Type B pancreatic cell (in vitro differentiated cells): ENCODE measurements at places on chromosomes 5 and 9. TPM values are rescaled to one million over a fixed set of nuclear protein-coding genes. Genes with fewer than 3 reads are reported as not detected.

- DNase-seq: no peak
Observed at GRCh38 chr5:23977997-23978396, 470.6 kb downstream of the PRDM9 start.

GRCh38 chr5:69528035-69528434 is 32.0 kb upstream of the GTF2H2C start:
- DNase-seq: no peak

Gene PROB1
- total RNA-seq: 0.69 and 1.3 TPM in 2 replicates

Gene CDH6
- 13.2 and 127 TPM in 2 replicates for total RNA-seq

Gene ENTPD8
- 2.1 and 3.5 TPM in 2 replicates for total RNA-seq

GRCh38 chr9:89923174-89923573 is 318.4 kb downstream of the GADD45G start:
- no peak for DNase-seq

DNA sequence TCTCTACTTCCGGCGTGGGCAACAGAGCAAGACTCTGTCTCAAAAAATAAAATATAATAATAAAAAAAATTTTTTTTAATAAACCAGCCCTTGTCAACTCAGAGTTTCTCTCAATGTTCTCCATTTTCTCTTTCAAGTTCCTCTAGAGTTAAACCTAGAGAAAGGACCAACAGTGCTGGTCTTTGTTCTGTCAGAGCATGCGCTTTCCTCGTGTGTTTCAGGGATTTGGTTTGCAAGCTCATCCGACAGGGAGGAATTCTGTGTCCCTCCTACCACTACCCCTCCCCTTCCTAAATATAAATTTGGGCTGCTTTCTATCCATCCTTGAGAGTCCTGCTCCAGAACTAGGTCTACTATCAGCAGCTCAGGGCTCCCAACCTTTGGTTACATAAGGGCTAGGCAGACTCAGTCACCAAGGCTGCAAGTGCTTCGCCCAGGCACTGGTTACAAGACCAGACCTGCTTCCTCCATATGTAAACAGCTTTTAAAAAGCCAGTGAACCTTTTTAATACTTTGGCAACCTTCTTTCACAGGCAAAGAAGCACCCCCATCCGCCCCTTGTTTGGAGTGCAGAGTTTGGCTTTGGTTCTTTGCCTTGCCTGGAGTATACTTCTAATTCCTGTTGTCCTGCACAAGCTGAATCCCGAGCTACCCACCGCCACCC is 13.5 kb downstream of the SETX start:
- DNase-seq: no peak

DNA sequence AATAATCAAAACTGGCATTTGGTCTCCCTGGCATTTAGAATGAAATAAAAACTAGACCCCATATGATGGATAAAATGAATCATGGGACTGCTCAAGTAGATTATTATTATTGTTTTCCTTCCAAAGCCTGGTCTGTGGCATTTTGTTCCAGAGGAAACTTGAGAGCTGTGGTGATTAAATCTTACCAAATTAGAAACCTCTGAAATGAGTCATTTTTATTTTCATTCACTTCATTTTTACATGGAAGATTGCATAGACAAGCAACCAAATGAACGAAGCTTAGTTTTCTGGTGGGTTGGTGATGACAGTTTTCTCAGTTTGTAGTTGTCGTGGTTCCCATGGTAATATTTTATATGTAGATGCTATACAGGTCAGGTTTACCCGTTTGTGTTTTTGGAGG is 23.4 kb downstream of the PAM start:
- no peak for DNase-seq

- no peak for DNase-seq
Observed at GRCh38 chr5:157303667-157304327, 37.9 kb downstream of the CYFIP2 start.

DNA sequence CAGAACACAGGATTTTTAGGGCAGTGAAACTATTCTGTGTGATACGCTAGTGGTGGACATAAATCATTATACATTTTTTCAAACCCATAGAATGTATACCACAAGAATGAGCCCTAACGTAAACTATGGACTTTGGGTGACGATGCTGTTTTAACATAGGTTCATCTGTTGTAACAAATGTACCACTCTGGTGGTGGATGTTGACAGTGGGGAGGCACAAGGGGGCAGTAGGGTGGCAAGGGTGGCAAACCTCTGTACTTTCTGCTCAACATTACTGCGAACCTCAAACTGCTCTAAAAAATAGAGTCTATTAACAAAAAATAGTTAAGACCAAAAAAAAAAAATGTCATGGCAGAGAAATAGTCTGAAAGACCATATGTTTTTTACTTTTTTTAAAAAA is 9.1 kb upstream of the MVB12B start:
- no peak for DNase-seq

Gene CLIC3
- 38.6 and 63.3 TPM in 2 replicates for total RNA-seq

Gene STPG3
- 0.31 TPM in 1 of 2 replicates, not detected in the other for total RNA-seq

DNA sequence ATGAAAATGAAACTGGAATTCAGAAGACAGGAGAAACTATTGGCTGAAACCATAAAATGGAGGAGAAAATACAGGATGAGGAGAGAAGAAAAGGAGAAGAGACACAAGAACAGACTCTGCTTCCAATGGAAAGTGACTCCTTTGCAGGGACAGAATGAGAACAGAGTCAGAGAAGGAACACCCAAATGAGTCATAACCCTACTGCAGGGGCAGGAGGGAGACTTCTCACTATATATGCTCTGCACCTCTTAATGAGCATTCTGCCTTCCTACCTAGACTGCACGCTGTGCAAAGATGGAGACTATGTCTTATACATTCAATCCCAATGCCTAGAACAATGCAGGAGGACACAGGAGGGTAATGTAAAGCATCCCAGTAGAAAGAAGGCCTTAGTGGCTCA is 2.1 kb downstream of the SAXO1 start:
- no peak for DNase-seq

DNA sequence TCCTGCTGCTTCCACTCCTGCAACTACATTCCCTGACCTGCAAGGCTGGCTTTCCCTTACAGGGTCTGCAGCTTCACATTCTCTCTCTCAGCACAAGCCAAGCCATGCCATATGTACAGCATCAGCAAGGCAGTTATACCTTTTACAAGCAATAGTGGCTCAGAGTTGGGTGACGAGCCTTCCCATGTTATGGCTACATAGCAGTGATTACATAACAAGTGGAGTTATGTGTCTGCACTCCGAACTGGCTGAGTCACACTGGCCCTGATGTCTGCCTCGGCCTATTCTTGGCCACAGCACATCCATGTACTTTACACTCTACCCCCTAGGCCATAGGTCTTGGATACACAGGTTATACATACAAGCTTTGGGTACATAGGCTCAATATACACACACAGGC is 52.0 kb upstream of the SNCAIP start:
- DNase-seq: no peak

- no peak for DNase-seq
Observed at GRCh38 chr5:119379096-119379495, 23.3 kb downstream of the TNFAIP8 start.

GRCh38 chr5:9168791-9169556 is 376.9 kb downstream of the SEMA5A start:
- no peak for DNase-seq

Gene FOXD1
- 1.3 and 15.9 TPM in 2 replicates for total RNA-seq

Gene TMEM215
- total RNA-seq: 0.27 TPM in 1 of 2 replicates, not detected in the other

- DNase-seq: no peak
Observed at GRCh38 chr5:16034319-16035001, 145.1 kb downstream of the MARCHF11 start.

Gene IL12B
- not detected in 2 replicates for total RNA-seq

Gene HDHD3
- total RNA-seq: 33.9 and 53.1 TPM in 2 replicates

GRCh38 chr5:140632366-140633020 is 482 bp downstream of the CD14 start:
- no peak for DNase-seq

Gene ALDOB
- total RNA-seq: 30.5 and 36.7 TPM in 2 replicates
